ENCODE measurements at places on chromosomes 2 and 18. TPM values are rescaled to one million over a fixed set of nuclear protein-coding genes. Genes with fewer than 3 reads are reported as not detected.

The KIAA2012 gene
- total RNA-seq = not detected

The SKA1 gene
- 27.6 TPM for total RNA-seq

The RTP5 gene
- not detected for total RNA-seq

The RAPGEF4 gene
- 0.43 TPM for total RNA-seq

The EXOC6B gene
- total RNA-seq = 15.2 TPM

The NEU2 gene
- total RNA-seq = not detected

The ANKRD30B gene
- not detected for total RNA-seq

Measured in activated naive CD4-positive, alpha-beta T cell treated with anti-CD3 and anti-CD28 coated beads, Interleukin-2, amount 10 ng/mL, durations not matched to agents 5 hours and 36 hours (primary cell).